ENCODE measurements at places on chromosomes 2 and 18.

GRCh38 chr18:48888773-48889080 lies 62.0 kb downstream of the SMAD7 start:
- no peak for DNase-seq

DNA sequence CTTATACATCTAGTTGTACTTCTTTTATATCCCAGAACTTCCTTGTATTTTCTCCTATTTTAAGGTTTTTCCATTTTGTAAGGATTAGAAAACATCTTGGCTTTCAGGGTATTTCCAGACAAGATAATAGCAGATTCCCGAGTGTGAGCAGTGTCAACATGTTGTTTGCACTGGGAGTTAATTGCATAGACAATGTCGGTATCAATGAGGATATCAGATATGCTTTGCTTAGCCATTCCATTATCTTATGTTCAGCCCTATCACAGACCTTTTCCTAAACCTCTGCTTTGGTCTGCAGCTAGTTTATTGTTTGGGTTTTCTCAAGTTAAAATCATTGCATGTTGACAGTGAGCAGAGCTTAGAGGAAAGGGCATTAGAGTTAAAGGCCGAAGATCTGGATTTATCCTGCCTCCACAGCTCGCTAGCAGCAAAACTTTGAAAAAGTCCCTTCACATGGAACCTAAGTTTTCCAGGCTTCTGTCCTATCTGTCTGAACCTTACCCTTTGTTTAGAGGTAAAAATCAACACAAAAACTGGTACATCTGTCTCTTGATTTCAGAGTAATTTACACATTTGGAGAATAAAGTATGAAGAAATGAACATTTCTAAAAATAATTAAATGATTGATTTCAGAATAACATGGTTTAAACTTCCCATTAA lies 355.4 kb downstream of the KIAA1328 start:
- no peak for DNase-seq

- no peak for DNase-seq
Measured at GRCh38 chr18:13604786-13605185, 121.6 kb downstream of the FAM210A start.

DNA sequence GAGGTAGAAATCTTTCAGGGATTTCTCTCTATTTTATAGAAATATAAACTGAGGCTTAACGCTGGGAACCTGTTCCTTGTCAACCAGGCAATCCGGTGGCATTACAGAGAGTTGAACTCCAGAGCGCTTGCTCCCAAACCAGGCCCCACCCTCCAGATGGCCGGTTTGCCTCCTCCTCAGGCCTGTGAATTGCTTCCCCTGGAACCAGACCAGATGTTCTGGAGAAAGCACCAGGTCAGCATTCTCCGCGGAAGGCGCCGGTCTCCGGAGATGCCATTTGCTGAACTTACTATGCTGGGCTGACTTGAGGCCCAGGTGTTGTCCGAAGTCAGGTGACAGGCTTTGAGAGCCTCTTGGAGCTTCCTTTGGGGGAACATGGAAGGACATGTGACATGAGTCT lies 17.2 kb downstream of the TNP1 start:
- DNase-seq = no peak

DNA sequence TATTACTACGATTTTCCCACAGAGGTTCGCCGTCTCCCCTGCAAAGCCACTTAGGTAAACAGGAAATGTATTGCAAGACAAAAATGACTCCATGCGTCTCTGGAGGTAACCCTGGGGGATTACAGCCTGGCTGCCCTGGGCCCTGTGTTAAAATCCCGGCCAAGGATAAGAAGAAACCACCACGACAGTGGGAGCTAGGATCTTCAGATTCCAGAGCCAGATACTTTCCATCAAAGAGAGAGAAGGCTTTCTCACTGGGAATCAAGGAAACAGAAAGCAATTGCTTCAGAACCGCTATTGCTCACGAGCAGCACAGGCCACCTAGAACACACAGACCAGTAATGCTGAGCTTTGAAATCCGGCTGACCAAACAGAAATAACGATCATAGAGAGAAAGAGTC lies 97.9 kb upstream of the ZNF516 start:
- DNase-seq = no peak

- peak; percentile 19 for DNase-seq
Measured at GRCh38 chr18:67483237-67483636, 33.3 kb downstream of the DSEL start.

GRCh38 chr2:118639371-118639770 lies 208.1 kb downstream of the EN1 start:
- DNase-seq = no peak

GRCh38 chr2:226496273-226496550 lies 303.4 kb downstream of the IRS1 start:
- no peak for DNase-seq

DNA sequence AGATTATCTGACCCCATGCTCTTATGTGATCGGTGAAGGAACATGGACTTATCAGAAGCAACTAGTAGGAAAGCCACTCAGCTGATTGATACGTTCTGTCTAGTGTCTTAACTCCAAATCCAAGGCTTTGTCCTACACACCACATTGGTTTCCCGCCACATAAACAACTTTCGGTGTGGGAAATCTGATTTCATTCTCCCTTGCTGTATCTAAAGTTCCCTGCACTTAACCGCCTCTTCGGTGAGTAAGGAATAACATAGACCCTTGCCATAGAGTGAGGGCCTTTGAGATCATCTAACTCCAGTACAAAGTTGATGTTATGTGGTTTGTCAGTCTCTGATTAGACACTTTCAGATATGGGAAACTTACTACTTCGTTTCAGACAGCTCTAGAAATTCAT lies 538.2 kb upstream of the TNP1 start:
- DNase-seq = no peak

- no peak for DNase-seq
Measured at GRCh38 chr2:50143822-50144575, 887.9 kb downstream of the NRXN1 start.

DNA sequence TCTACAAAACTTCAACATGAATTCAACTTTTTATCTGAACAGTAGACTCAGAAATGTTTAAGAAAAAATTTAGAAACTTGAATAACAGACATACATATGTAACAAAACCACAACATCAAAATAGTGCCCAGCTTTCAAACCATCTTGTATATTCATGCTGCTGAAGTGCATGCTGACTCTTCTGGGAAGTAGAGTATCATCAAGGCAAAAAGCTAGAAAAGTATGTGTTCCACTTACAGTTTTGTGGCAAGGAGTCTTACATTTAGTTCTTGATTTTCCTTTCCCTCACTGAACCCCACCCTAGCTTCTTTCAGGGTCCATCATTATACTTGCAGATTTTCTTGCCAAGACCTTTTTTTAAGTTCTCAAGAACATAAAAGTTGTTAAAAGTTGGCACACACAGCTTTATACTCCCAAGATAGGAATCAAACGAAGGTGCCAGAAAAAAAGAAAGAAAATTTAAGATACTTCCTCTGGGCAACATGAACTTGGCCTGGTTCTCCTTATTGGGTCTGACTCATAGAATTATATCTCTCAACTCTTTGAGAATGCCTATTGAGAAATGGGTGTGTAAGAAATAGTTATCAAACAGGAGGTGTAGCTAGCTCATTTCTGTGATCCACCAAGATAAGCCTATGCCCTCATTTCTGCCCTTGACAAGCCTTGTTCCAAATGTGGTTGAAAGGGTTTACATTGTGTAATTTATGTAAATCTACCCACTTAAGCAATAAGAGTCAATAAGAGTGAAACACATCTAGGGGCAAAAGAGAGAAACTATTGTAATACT lies 667.6 kb upstream of the ACVR2A start:
- DNase-seq = no peak

DNA sequence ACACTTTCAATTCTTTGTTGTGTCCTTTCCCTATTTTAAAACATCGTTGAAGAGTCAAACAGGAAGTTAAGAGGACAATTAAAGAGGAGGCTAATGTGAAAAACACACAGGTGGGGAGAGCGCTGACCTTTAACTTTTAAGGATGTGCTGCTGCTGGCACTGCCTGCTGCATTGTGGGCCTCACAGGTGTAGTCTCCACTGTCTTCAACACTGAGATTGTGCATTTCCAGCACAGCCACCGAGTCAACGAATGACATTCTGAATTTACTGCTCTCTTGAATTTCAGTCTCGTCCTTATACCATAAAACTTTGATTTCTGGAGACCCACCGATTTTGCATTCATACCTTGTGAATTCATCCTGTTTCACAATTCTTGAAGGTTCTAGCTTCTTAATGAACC lies 91.9 kb downstream of the TTN start:
- no peak for DNase-seq

- DNase-seq = no peak
Measured at GRCh38 chr2:225471039-225471438, 71.5 kb downstream of the NYAP2 start.

- DNase-seq = no peak
Measured at GRCh38 chr2:10014418-10015190, 28.7 kb upstream of the KLF11 start.

- DNase-seq = no peak
Measured at GRCh38 chr2:152376385-152376784, 41.4 kb downstream of the FMNL2 start.

GRCh38 chr2:211089127-211089526 lies 532.7 kb downstream of the CPS1 start:
- DNase-seq = no peak

- no peak for DNase-seq
Measured at GRCh38 chr18:48724442-48724841, 185.6 kb downstream of the CTIF start.

DNA sequence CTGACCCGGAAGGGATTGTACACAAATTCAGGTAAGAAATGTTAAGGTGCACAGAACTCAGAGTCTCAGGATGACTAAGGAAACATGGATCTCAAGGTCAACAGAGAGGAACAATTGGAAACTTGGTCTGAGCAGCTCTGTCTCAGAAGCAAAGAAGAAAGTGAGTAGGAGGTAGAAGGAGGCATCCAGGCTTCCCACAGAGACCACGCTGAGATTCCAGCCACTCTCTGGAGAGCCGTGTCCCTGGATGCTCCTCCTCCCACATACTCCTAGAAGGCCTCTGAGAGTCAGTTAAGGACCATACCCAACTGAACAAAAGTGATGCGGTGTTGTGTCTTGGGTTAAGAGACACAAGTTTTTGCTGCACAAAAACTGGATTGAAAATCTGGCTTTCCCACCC lies 8.6 kb upstream of the PLB1 start:
- DNase-seq = no peak

DNA sequence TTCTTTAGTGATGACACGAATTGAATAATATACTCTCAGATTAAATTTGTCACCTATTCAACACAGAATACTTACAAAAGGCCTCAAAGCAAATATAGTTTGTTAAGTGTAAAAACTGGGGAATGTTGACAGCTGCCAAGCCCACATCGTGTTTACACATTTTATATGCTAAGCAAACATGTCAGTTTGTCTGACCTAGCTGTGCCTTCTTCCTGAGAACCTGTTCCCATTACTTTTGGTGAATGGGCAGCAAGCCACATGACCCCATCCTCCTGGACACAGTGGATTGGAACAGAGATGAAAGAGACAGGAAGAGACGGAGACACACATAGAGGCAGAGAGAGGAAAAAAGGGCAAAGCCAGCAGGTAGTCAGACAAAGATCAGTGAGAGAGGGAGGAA lies 22.9 kb upstream of the CUL3 start:
- no peak for DNase-seq

GRCh38 chr18:13520306-13520705 lies 206.1 kb downstream of the FAM210A start:
- no peak for DNase-seq

DNA sequence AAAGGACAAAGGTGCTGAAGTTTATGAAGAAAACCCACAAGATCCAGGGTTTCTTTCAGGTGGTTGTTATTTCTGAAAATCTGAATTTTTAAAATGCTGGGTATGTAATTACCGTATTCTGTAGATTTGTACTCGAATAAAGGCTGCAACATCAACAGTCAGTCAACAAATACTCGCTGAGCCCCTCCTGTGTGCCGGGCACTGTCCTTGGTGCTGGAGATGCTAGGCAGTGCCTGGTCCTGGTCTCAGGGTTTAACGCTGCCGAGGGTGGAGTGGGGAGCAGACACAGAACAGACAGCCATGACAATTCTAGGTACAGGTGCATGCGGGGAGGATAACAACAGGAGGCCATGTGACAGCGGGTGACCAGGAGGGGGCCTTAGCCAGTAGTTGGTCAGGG lies 27.2 kb upstream of the PDIA6 start:
- no peak for DNase-seq

DNA sequence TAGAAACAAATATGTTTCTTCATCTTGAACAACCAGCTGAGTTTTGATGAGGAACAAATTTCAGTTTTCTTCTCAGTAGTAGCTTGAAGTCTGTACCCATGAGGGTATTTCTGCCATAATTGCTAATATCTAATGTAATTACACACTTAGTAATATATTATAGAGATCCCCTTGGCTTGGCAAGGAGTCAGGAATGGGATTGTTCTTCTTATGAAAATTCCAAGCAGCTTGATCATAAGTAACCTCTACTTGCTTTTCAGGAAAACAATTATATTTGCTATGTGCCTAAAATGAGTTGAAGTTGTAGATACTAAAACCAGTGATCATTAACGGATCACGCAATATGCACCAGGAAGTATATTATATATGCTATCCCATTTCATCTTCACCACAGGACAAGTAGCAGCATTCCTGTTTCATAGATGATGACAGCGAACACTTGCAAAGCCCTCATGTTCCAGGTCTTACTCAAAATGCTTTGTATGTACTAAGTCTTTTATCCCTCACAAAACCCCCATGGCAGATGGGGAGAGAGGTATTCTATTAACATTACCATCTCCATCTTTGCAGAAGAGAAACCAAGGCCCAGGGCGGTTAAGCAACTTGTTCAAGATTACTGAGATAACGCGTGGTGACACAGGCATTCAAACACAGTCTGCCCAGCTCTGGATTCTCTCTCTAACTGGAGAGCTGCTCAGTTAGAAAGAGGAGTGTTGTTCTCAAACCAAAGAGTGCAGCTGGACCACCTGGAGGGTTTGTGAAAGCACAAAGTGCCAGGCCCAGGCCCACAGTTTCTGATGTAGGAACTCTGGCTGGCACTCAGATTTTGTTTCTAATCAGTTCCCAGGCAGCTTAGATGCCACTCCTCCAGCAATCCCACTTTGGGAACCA lies 21.8 kb upstream of the RGPD4 start:
- DNase-seq = no peak

DNA sequence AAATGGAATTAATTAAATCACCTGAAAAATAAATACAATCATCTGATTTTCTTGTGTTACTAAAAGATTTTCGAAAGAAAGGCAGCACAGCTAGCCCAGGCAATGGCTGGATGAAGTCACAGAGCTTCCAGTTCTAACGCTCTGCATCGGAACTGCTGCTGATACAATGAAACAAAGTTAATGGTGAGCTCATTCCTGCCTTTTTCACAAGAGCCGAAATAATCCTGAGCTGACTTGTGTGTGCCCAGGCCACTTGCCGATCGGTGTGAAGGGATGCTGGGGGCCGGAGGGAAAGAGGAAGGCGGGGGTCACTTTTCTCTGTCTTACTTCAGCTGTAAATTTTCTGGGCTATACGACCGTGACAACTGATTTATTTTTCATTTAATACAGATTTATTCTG lies 149.5 kb downstream of the INO80D start:
- DNase-seq = no peak

Measured in hippocampal formation (tissue), 2 donors.